Purkinje cell (primary cell): ENCODE measurements at places on chromosomes 6 and 20. TPM values are rescaled to one million over a fixed set of nuclear protein-coding genes. Genes with fewer than 3 reads are reported as not detected.

Gene WASF1
- 45.5 and 77.6 TPM in 2 replicates for polyA plus RNA-seq

Gene EPB41L1
- 10.3 and 15.2 TPM in 2 replicates for polyA plus RNA-seq

Gene TMEM200A
- 0.40 TPM in 1 of 2 replicates, not detected in the other for polyA plus RNA-seq

Gene TBXT
- polyA plus RNA-seq, result not detected in 2 replicates

Gene PMEPA1
- polyA plus RNA-seq, result 0.94 and 1.9 TPM in 2 replicates

Gene MATN4
- not detected in 2 replicates for polyA plus RNA-seq

Gene BMP6
- 4.7 and 7.2 TPM in 2 replicates for polyA plus RNA-seq

Gene TFAP2C
- polyA plus RNA-seq, result not detected in 2 replicates

Gene CNR1
- polyA plus RNA-seq, result 25.1 and 28.2 TPM in 2 replicates

Gene SPATA25
- polyA plus RNA-seq, result not detected in 2 replicates

Gene SOBP
- 13.1 and 13.2 TPM in 2 replicates for polyA plus RNA-seq

Gene PXMP4
- polyA plus RNA-seq, result 10.3 and 15.6 TPM in 2 replicates

Gene SLCO4A1
- 10.3 and 18.2 TPM in 2 replicates for polyA plus RNA-seq

Gene MCCD1
- polyA plus RNA-seq, result not detected in 2 replicates

Gene TSBP1
- polyA plus RNA-seq, result not detected in 2 replicates

Gene RAB44
- polyA plus RNA-seq, result not detected in 2 replicates

Gene RBM12
- polyA plus RNA-seq, result 5.4 and 5.5 TPM in 2 replicates

Gene EPPIN
- polyA plus RNA-seq, result not detected in 2 replicates

Gene HLA-DQB2
- polyA plus RNA-seq, result not detected in 2 replicates

Gene RBBP8NL
- polyA plus RNA-seq, result not detected in 2 replicates

Gene PNPLA1
- not detected in 2 replicates for polyA plus RNA-seq

Gene OPRM1
- polyA plus RNA-seq, result 2.8 TPM in 1 of 2 replicates, not detected in the other

Gene FGD2
- not detected in 2 replicates for polyA plus RNA-seq

Gene MUC22
- polyA plus RNA-seq, result not detected in 2 replicates

Gene GPLD1
- polyA plus RNA-seq, result 5.4 and 6.0 TPM in 2 replicates

Gene BMP5
- not detected in 2 replicates for polyA plus RNA-seq

Gene WFDC12
- not detected in 2 replicates for polyA plus RNA-seq

Gene TCP11
- 0.94 TPM in 1 of 2 replicates, not detected in the other for polyA plus RNA-seq

Gene SOX18
- 0.29 TPM in 1 of 2 replicates, not detected in the other for polyA plus RNA-seq

Gene ESR1
- polyA plus RNA-seq, result 0.64 and 0.95 TPM in 2 replicates

Gene HSPA12B
- 0.35 TPM in 1 of 2 replicates, not detected in the other for polyA plus RNA-seq

Gene ZC2HC1B
- not detected in 2 replicates for polyA plus RNA-seq

Gene CDK19
- 5.1 and 10.1 TPM in 2 replicates for polyA plus RNA-seq

Gene ZC3H12D
- not detected in 2 replicates for polyA plus RNA-seq

Gene PTPRK
- polyA plus RNA-seq, result 3.1 and 11.0 TPM in 2 replicates

Gene EEF1E1
- polyA plus RNA-seq, result 319 and 373 TPM in 2 replicates

Gene VWA7
- polyA plus RNA-seq, result 3.1 TPM in 1 of 2 replicates, not detected in the other

Gene MOG
- 1.7 and 2.1 TPM in 2 replicates for polyA plus RNA-seq

Gene GMPR
- 23.8 and 55.6 TPM in 2 replicates for polyA plus RNA-seq

Gene SLC22A7
- 0.63 TPM in 1 of 2 replicates, not detected in the other for polyA plus RNA-seq

Gene SIRPA
- polyA plus RNA-seq, result 8.0 and 19.7 TPM in 2 replicates

Gene IRF4
- not detected in 2 replicates for polyA plus RNA-seq

Gene RAB32
- polyA plus RNA-seq, result 0.78 and 3.0 TPM in 2 replicates

Gene NHSL1
- 8.7 and 9.3 TPM in 2 replicates for polyA plus RNA-seq

Gene CEP85L
- polyA plus RNA-seq, result 13.3 and 13.8 TPM in 2 replicates

Gene CLDN20
- not detected in 2 replicates for polyA plus RNA-seq

Gene CLPSL1
- polyA plus RNA-seq, result not detected in 2 replicates

Gene PAX1
- polyA plus RNA-seq, result not detected in 2 replicates
